RWPE2 (cell line): ENCODE measurements at places on chromosomes 3 and 15.

GRCh38 chr15:56351353-56351752 is 13.9 kb upstream of the TEX9 start:
- no peak for DNase-seq

- DNase-seq = no peak
These were observed 25.8 kb upstream of the PAQR5 start for GRCh38 chr15:69272891-69273290.

DNA sequence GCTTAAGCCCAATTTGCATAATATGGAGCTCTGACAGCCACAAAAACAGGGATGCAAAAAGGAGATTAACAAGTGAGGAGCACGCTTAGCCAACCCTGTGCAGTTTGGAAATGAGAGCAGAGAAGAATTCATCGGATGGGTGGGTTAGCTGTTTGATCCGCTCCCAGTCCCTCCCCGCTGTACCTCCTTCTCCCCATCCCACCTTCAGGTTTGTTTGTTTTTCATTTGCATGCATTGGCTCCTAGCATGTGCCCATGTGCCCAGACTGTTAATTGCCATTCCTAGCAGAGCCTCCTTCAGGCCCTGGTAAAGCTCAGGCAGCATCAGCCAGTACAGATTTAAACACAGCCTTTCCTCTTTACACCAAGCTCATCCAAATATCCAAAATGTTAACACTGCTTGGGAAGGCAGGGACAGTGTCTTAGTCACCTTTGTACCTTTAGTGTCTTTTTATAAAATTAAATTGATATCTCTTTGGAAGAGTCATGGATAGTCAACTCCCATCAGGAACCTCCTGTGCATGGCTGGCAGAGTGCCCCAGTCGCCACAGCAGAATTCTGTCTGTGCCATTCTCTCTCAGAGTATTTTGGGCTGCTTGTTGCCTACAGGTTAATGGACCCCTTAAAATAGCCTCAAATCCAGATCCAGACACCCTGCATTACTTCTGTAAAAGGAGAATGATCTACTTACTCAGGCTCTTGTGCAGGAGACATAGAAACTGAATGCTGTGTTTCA is 244.2 kb downstream of the LSAMP start:
- DNase-seq = no peak

DNA sequence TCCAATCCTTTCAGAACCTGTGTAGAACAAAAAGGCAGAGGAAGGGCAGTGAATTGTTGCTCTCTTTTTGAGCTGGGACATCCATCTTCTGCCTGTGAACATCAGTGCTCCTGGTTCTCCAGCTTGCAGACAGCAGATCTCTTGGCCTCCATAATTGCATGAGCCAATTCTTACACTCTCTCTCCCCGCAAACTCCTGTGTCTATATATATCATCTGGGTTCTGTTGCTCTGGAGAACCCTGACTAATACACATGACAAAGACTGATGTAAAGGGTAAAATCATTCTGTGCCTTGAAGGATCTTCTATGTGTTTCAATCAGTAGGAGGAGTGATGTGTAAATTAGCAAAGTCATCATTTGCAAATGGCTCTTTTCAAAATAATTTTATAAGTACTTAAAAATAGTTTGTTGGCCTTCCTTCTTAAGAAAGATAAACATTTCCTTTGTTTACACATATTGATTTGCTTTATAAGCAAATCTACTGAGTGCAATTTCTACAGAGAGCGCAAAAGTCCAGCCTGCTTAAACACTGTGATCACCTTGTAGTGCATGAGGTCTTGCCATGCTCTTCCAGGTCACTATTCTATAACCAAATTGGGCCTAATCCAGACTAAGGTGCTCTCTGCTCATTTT is 154.9 kb upstream of the ANKRD28 start:
- DNase-seq = no peak

- DNase-seq = no peak
These were observed 38.1 kb upstream of the LEKR1 start for GRCh38 chr3:156787926-156788663.

- no peak for DNase-seq
These were observed 29.7 kb upstream of the IREB2 start for GRCh38 chr15:78408355-78408640.

- no peak for DNase-seq
These were observed 268.5 kb downstream of the PLCL2 start for GRCh38 chr3:17153209-17153608.

- no peak for DNase-seq
These were observed 567.3 kb downstream of the ROBO1 start for GRCh38 chr3:79200456-79200855.

- no peak for DNase-seq
These were observed 11.8 kb downstream of the TOP2B start for GRCh38 chr3:25652921-25653320.

GRCh38 chr15:94602754-94603470 is 371.6 kb downstream of the MCTP2 start:
- DNase-seq = no peak

DNA sequence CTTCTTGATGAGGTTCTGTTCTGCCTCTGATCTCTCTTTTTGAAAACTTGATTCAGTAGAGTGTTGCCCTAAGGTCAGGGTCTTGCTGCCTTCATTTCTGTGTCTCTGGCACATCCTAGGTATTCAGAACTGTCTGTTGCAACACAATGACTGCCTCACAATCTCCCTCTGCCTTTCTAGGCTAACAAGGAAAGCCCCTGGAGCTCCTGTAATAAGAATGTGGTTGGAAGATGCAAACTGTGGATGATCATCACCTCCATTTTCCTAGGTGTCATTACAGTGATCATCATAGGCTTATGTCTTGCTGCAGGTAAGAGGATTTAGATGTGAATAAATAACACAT is 7.0 kb downstream of the C3orf52 start:
- DNase-seq = no peak

DNA sequence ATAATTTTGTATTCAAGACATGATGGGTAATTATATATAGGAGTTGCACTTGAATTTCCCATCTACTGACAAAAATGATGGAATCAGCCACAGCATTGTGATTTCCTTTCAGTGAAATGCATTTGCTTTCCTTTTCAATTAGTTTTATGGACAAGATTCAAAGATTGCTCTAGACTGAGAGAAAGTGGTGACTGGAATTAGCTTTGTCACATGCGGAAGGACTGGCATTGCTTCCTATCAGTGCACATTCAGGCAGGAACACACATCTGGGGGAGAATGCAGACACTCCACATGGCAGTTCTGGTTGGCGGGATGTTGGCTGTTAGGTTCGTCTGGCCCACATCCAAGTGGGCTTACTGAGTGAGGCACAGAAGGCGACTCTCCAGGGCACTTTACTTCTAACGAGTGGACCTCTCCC is 399.3 kb upstream of the RGMA start:
- DNase-seq = no peak

- DNase-seq = no peak
These were observed 31.4 kb downstream of the GPD1L start for GRCh38 chr3:32137870-32138269.

DNA sequence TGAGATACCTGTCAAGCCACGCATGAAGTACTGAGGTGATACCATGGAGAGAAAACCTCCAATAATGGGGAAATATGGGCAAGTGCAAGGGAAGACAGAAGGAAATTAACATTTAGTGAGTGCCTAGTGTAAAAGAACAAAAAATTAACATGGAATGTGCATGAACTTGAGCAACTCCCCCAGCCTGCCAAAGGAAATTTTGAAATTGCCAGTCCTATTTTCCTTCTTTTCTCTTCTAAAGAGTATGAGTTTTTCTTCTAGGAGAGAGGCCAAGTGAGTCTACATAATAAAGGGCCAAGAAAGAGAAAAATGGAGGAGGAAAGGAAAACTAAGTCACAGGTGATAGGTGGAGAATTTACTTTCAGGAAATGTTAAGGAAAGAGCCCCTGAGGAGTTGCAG is 602.4 kb upstream of the MDFIC2 start:
- no peak for DNase-seq

GRCh38 chr15:62190274-62190673 is 25.2 kb upstream of the C2CD4B start:
- DNase-seq = no peak

GRCh38 chr3:4850211-4850927 is 128.9 kb upstream of the BHLHE40 start:
- no peak for DNase-seq

GRCh38 chr3:124513610-124513997 is 216.6 kb upstream of the UMPS start:
- no peak for DNase-seq

DNA sequence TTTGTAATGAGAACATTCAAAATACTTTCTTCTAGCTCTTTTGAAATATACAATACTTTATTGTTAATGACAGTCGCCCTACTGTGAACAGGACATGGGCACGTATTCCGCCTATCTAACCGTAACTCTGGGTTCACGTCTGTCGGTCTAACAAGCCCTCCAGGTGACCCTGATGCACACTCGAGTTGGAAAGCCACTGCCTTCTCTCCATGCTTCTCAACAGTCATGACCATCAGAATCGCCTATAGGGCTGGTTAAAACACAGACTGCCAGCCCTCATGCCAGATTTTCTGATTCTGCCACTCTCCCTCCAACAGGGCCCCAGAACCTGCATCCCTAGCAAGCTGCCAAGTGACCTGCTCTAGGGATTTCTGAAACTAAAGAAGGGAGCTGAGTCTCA is 140.2 kb downstream of the FOXP1 start:
- DNase-seq = no peak

DNA sequence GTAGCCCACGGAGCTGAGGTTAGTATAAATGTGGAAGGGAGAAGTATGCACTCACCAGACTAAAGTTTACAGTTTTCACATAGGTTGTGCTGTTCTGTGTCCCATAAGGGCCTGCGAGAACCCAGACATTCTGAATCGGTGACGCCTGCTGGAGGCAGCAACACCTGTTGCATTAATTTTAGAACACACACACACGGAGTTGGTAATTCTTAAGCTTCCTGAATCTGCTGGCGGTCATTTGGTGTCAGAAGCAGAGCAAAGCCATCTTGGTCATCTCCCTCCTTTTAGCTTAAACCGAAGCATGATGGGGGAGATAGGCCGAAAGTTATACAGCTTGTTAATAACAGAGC is 41.1 kb upstream of the AP3B2 start:
- DNase-seq = no peak

- DNase-seq = no peak
These were observed 15.4 kb upstream of the CADM2 start for GRCh38 chr3:84943379-84943778.

DNA sequence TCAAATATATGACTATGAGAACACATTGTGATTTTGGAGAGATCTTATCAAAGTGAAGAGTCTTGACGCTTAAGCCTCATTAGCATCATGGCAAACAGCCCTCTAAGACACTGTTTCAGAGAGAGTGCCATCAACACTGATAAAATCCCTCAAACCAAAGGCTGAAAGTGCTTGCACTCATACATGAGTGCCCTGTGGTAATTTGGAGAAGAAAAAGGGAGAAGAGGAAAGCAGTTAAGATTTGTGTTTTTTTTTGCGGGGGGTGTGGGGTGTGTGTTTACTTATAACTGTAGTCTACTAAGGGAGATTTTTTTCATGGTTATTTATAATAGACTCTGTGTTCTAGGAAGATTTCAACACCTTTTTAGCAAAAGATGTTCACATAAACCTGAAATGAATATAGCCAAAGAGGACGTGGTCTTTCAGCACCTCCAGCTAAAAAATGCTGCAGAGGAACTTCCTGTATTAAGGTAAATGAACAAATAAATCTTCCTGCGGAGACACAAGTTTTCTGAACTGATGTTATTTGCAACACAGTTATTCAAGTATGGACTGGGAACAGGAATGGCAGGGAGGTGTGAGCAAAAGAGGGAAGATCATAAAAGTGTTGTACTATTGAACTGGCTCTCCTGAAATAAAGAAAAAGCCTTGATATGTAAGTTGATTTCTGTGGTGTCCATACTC is 81.9 kb upstream of the TGFBR2 start:
- no peak for DNase-seq

GRCh38 chr3:114452256-114452655 is 158.4 kb downstream of the TIGIT start:
- DNase-seq = no peak
